EH (cell line): ENCODE measurements at places on chromosomes 5 and 9.

- DNase-seq: no peak
These were observed 12.9 kb upstream of the ACTBL2 start for GRCh38 chr5:57495285-57496086.

DNA sequence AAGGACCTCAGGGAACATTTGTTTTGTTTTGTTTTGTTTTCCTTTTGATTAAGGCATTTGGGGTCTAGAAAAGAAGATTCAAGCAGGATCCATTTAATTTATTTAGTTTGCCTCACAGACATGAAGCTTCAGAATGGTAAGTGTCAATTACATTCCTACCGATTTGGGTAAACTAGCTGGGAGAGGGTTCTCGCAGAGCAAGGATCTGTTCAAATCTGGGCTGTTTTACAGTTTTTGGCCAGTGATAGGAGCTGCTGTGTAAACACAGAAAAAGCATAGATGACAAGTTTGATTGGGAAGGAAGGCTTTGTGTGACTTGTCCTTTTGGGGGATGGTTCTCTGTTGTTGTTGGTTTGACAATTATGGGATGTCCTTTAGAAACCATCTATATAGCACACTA lies 470.3 kb upstream of the WWC1 start:
- DNase-seq: peak; percentile 32

GRCh38 chr5:51567636-51568035 lies 184.4 kb downstream of the ISL1 start:
- no peak for DNase-seq

DNA sequence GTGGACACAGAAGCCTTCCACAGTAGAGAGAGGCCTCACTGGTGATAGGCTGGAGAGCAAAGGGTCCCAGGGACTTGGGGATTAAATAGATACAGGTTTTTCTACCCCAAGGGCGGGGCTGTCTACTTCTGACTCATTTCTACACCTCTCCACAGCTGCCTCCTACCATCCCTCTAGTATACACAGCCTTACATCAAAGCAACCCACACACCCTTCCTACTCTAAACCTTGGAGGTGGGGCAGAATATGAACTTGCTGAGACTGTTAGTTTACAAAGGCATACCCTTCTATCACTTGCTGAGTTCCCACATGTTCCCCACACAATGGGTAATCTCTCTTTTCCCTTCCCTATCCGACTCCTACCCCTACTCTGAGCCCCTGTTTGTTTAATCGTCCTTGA lies 19.9 kb upstream of the PCA3 start:
- no peak for DNase-seq
